ENCODE measurements at places on chromosomes 1 and 21.

DNA sequence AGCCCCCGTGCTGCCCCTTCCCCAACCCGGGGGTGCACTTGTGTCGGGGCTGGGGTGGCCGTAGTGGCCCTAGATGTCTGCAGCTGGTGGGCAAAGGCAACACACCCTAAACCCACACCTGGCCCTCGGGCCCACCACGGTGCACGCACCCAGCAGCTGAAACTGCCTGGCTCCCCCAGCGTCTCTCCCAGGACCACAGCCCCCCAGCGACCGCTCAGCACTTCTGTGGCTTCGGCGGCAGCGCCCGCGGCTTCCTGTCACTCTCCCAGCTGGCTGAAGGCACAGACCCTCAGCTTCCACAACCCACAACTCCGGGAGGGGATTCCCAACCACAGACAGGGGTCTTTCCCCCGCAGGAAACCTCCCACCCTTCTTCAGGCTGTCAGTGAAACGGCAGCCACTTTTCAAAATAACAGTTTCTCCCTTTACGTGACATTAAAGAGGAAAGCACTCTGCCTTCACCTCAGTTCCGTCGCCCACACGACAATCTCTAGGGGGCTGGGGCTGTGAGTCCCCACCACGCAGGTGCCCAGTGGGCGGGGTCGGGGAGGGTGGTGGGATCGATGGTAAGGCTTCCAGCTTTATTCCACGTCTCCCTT lies 40.7 kb upstream of the COL6A2 start:
- DNase-seq: no peak

GRCh38 chr1:201383647-201384405 lies 6.3 kb upstream of the TNNT2 start:
- DNase-seq: no peak

DNA sequence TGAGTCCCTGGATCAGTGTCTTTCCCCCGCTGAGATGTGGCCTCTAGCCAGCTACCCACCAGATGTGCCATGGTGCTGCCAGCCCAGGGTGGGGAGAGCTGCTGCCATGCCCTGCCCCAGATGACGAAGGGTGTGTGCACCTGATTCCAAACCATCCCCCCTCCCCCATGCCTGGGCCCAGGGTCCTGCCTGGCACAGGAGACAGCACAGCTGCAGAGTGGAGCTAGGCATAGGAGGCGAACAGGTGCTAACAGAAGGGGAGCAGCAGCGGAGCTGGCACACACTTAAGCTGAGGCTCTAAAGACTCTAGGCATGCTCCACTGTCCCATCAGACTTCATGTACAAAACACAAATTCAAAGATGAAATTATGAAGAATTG lies 9.0 kb upstream of the LDLRAP1 start:
- no peak for DNase-seq

- DNase-seq: no peak
Observed at GRCh38 chr1:151715726-151716404, 738 bp downstream of the CELF3 start.

DNA sequence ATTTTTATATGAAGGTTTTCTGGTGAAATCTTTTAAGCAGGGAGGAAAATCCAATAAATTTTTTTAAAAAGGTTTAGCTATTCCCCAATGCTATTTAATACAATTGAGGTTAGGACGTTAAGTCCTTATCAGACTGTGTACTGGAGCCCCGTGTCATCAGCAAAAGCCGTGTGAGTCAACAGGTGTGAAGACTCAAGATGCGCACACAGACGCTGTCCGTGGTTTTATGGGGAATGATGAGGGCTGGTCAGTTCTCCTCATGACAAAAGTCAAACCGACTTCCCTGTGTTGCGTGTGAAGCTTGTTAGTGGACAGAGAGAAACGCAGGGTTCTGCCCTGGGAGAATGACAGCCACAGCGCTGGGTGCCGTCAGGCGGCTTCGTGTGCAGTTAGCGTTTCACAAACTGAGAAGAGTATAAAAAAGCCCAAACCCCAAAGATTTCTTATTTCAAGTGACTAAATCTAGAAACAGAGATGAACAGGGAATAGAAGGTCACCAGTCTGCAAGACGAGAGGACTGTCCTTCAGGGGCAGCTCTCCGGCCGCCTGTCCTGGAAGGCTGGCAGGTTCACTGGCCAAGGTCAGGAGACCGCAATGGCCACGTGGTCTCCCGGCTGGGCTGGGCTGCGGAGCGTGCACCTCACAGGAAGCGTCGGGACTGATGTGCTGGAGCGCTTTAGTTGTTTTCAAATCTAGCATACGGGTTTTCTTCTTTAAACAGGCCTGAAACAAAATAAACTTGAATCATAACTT lies 22.4 kb downstream of the PTTG1IP start:
- DNase-seq: no peak

DNA sequence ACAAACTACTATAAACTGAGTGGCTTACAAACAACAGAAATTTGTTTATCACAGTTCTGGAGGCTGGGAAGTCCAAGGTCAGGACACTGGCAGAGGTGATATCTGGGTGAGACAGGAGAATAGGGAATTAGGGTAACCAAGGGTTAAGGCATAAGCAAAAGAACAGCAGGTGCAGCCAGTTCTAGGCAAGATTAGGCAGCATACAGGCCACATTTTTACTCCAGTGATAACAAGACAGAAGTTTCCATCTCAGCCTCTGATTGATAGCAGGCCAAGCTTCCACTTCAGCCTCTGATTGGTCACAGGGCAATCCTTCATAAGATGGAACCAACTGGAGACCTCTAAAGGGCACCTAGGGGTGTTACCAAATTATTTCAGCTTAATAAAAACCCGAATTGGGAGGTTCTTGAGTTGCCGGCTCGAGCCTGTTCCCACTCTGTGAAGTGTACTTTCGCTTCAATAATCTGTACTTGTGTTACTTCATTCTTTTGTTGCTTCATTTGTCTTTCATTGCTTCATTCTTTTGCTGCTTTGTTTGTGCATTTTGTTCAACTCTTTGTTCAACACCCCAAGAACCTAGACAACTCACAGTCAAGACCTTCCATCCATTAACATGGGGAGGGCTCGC lies 185.6 kb downstream of the TOMM20 start:
- DNase-seq: no peak

DNA sequence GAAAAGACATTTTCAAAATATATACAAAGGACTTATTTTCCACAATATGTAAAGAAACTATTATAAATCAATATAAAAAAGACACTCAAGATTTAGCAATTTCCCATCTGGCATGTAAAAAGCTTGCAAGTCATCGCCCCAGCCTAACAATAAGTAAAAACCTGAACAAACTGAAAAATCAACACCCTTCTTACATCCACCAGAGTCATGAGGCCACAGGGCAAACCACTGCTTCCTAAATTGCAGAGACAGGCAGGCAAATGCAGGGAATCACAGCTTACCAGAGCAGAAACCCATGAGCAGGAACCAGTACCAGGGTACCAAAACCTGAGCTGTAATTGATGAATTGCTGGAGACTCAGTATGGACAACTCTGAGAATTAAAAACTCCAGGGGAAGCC lies 16.7 kb upstream of the WNT2B start:
- no peak for DNase-seq

DNA sequence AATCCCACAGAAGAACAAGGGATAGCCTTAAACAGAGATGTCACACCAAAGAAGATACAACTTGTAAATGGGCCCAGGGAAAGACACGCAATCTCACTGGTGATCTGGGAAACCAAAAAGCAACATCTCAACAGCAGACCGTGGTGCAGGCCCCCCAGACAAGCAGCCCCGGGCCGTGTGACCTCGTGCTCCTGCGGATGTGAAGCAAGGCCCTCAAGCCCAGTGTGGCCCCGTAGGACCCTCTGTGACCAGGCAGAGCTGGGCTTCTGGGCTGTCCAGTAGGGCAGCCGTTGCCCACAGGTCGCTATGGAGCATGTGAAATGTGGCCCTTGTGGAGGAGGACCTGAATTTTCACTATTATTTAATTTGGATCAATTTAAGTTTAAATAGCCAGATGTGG lies 34.9 kb upstream of the TMEM52 start:
- no peak for DNase-seq

GRCh38 chr1:52032124-52032784 lies 1.4 kb downstream of the KTI12 start:
- no peak for DNase-seq

DNA sequence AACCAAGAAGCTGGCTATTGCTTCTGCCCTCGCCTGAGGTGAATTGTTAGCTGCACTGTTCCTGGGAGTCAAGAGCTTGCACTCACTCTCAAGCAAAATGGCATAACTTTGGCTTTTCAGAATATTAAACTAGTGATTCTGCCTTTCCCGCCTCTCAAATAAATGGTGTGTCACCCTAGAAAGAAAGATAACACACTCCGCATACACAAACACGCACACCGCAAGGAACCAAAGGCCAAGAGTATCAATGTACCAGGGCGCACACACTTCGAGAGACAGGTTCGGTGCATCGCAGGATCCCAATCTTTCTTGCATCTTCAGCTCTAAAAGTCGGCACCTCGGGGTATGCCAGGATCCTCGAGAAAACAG lies 470 bp upstream of the RTCA start:
- no peak for DNase-seq

DNA sequence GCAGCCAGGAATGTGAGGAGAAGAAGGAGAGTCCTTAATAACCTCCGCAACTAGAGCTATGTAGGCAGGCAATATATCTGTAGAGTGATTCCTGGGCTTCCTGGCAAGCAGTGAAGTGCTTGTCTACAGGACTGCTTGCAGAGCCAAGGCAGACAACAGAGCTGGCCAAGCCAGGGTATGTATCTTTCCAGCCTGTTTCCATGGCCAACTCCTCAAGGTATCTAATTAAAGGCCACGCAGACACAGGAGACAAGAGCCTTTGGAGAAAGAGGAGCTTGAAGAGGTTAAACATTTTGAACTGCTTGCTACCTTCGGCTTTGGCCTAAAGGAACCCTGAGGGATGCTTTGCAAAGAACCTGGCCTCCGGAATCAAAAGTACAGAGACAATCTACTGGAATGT lies 137.4 kb downstream of the PIGK start:
- no peak for DNase-seq

DNA sequence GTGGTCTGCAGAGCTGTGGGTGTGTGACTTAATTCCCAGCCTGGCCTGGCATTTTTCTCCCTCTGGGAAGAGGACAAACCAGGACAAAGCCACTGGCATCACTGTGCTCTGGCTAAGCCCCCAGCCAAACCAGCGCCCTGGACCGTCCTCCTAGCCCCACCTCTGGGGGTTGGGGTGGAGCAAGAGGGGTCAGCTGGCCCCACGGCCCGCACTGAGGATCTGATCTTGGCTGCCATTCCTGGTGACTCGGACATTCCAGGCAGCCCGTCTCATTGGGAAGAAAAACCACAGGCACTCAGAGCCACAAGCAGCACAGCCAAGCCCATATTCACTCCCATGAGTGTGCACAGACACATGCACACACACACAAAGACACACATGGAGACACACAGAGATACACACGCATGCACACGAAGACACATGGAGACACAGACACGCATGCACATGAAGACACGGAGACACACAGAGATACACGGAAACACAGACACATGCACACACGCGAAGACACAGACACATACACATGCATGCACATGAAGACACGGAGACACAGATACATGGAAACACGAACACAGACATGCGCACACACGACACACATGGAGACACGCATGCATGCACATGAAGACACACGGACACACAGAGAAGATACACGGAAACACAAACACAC lies 2.3 kb upstream of the MXRA8 start:
- no peak for DNase-seq

DNA sequence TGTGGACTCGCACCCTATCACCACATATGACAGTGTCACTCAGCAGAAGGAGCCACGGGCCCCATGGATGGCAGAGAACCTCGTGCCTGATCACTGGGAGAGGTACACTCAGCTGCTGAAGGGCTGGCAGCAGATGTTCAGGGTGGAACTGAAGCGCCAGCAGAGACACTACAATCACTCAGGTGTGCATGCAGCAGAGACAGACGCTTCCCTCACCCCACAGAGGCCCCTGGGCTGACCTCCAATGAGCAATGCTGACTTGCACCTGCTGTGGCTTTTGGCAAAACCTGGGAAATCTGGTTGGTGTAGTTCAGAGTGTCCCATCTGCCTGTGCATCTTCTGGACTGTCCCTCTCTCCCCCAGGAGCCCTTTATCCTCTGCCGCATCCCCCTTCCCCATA lies 51.9 kb downstream of the KIAA1614 start:
- DNase-seq: no peak

GRCh38 chr1:115809847-115810246 lies 31.1 kb downstream of the NHLH2 start:
- no peak for DNase-seq

- DNase-seq: no peak
Observed at GRCh38 chr21:16154951-16155635, 425.3 kb downstream of the USP25 start.

DNA sequence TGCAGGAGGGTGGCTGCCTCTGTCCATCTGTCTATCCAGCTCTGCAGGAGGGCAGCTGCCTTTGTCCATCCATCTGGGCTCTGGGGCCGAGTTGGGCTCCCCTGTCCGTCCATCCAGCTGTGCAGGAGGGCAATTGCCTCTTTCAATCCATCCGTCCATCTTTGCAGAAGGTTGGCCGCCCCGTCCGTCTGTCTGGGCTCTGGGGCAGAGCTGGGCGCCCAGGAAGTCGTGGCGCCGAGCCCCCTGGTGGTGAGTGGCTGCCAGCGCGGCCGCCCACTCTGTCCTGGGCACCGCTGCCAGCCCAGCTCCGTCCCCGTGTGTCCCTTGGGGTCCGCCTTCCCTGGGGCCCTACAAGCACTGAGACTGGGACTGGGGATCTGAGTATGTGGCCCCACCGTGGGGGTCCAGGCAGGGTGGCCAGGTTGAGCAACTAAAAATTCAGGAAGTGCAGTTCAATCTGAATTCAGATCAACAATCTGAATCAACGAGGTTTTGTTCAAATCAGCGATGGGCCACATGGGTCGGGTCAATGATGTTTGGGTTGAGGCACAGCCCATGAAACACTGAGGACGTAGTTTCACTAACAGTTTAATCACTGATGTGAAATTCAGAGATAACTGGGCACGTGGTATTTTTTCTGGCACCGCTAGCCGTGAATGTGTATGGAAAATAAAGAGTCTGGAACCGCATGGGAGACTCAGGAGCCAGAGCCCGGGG lies 99.1 kb upstream of the ACTRT2 start:
- peak; percentile 4 for DNase-seq

- DNase-seq: no peak
Observed at GRCh38 chr1:41890825-41891198, 27.9 kb downstream of the HIVEP3 start.

- no peak for DNase-seq
Observed at GRCh38 chr1:159829822-159830465, 3.3 kb downstream of the SLAMF8 start.

DNA sequence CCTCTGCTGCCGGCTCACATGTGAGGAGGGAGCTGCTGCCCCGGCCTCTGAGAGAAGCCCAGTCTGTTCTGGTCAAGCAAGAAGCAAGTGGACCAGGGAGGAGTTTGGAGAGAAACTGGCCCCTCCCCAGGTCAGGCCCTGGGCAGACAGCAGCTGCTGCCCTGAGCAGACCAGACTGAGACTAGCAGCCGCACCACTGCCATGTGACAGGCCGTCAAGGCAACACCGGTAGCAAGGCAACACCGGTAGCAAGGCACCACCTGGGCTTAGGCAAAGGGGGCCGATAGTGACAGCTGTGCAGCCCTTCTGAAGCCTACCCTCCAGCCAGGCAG lies 50.3 kb downstream of the ARHGEF16 start:
- no peak for DNase-seq

Measured in stimulated activated CD4-positive, alpha-beta T cell treated with anti-CD3 and anti-CD28 coated beads, TNF-alpha, amount 100 ng/mL, for 4 hours (primary cell).